CD4-positive, alpha-beta memory T cell (primary cell): ENCODE measurements at places on chromosomes 5 and 9.

- no peak for DNase-seq
Observed at GRCh38 chr9:120949290-120949689, 22.7 kb upstream of the TRAF1 start.

GRCh38 chr9:106925392-106925791 is 62.4 kb downstream of the ZNF462 start:
- no peak for DNase-seq

GRCh38 chr5:112917453-112917995 is 4.5 kb downstream of the REEP5 start:
- DNase-seq = no peak

- DNase-seq = no peak
Observed at GRCh38 chr9:135050072-135050990, 37.1 kb upstream of the OLFM1 start.

DNA sequence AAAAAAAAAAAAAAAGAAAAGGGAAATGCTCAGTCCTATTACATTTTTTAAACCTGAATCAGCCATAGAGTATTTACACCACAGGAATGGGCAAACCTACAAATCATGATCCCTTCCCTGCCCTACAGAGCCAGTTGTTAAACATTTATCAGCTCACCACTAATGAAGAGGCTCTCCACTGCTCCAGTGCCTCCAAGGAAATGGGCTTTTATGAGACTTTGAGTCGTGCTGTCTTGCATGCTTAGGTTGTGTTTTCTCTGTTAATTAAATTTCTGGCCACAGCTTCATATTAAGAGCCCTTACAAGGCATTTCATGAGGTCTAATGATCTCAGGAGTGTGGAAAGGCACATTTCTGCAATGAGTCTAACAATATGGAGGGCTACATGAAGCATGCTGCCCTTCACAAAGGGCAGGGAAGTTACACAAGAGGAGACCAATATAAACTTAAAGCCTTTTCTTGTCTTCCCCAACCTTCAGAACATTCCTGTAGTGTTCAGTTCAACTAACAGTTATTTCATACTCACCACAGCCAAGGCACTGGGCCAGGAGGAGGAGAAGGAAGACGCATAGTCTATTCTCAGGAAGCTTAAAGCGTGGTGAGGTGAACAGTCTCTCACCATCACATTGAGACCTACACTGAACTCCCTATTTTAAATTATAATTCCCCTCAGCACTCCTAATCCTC is 140.1 kb upstream of the ABCA1 start:
- no peak for DNase-seq

DNA sequence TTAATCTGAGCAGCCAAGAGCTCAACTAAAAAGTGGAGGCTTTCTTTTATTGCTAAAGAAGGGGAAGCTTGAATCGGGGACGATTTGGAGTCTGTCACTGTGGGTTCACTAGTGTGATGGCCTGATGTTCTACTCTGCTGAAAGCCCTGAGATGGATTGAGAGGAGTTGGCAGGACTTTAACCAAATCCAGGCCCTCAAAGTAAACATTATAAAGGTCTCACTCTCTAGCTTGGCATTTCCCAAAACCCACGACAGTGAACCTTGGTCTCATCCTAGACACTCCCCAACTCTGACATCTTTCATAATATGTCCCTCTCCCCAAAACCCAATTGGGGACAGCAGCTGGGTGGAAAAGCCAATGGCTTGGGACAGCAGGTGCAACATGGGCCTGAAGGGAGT is 32.7 kb downstream of the TMOD1 start:
- DNase-seq = no peak

DNA sequence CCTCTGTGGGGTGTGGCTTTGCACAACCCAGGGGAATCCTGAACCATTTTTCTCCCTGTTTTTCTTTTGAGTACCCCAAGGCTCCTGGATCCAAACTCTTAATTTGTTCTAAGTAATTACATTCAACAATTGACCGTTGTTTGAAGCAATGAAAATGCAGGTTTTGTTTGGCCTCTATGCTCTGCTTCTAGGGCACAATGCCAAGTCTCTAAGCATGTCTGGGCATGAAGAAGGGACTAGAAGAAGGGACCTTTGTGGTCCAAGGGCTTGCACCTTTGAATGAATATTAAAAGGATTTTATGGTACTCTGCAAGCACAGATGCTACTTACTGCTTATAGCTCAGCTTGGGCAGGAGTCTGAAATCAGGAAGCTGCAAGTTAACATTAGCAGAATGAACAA is 6.6 kb upstream of the ENC1 start:
- no peak for DNase-seq

- no peak for DNase-seq
Observed at GRCh38 chr5:73129143-73129542, 8.8 kb downstream of the TMEM171 start.

- DNase-seq = no peak
Observed at GRCh38 chr9:37011530-37011929, 22.5 kb downstream of the PAX5 start.
